ENCODE measurements at places on chromosomes 4 and X.

DNA sequence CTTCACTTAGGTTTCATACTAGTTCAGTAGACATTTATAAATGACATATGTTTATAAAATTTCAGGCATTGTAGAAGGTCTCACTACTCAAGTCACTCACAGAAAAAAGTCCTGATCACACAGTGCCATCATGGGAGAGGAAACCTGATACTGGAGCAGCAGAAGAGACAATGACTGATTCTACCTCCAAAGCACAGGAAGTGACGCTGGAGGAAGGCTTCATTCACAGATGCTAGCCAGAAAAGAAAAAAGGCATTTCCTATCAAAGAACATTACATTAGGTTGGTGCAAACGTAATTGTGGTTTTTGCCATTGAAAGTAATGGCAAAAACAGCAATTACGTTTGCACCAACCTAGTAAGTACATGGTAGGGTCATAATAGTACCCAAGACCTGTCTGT lies 79.5 kb downstream of the RASGEF1B start:
- no peak for DNase-seq

DNA sequence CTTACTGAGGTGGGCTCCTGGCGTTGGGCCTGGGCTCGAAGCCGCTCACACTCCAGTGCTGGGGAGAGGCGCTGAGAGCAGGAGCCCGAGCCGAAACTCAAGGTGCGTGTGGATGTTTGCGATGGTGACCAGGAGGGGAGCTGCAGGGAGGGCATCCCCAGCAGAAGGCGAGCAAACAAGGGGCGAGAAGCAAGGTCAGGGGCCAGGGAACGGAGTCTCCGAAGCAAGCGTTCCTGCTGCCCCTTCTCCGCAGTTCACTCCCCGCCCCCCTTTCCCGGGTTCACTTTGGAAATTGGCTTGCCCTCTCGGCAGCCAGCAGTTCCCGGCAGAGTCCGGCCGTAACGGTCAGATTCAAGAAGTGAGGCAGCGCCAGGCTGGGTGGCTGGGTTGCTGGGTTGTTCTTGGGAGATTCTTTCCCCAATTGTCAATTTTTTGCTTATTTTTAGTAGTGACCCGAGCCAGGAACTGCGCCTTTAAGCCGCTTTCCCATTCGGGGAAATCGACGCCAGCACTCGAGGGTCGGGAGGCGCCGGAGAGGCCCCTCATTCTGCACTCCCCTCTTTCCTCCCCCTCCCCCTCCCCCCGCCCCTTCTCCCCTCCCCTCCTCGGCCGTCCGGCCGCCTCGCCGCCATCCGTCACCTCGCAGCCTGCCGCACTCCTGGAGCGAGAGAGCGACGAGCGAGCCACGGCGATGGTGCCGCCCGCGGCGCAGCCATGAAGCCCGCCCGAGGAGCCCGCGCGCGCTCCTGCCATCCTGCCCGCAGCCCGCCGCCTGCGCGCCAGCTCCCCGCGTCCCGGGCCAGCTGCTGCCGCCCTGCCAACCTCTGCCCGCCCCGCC lies at the start of gene FRMPD3:
TSS of gene FRMPD3 (plus strand) at position 655 of the 838 bp plus-strand sequence. CDS start 76,937 bp downstream, outside the sequence.
- DNase-seq: no peak

- no peak for DNase-seq
Observed at GRCh38 chr4:13378973-13379759, 105.0 kb downstream of the RAB28 start.

- no peak for DNase-seq
Observed at GRCh38 chrX:14712096-14712495, 160.8 kb downstream of the FANCB start.

GRCh38 chr4:123807866-123808265 lies 411.3 kb downstream of the SPRY1 start:
- DNase-seq: no peak

DNA sequence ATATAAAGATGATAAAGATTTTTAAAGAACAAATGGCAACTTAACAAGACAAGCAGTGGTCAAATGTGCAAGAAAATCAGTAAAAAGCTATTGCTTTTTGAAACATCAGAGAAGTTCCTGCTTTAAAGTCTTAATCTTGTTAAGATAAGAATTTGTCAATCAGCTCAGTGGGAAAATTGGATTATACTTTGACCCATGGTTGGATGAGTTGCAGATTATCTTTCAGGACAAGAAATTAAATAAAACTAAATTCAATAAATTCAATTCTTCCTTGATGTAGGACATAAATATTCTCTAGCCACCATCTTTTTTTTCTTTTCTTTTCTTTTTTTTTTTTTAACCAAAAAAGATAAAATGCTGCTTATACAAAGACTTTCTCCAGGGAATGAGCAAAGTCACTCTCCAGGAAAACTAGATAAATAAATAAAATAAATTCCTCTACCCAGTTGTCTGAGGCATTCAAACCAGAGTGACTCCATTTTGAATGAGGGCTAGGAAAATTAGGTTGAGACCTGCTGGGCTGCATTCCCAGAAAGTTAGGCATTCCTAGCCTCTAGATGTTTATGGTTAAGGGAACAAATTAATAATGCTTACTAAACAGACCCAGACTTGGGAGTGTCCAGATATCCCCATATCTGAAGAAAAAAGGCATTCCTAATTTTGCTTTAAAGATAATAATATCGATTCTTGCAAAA lies 211.2 kb downstream of the SNCA start:
- no peak for DNase-seq

DNA sequence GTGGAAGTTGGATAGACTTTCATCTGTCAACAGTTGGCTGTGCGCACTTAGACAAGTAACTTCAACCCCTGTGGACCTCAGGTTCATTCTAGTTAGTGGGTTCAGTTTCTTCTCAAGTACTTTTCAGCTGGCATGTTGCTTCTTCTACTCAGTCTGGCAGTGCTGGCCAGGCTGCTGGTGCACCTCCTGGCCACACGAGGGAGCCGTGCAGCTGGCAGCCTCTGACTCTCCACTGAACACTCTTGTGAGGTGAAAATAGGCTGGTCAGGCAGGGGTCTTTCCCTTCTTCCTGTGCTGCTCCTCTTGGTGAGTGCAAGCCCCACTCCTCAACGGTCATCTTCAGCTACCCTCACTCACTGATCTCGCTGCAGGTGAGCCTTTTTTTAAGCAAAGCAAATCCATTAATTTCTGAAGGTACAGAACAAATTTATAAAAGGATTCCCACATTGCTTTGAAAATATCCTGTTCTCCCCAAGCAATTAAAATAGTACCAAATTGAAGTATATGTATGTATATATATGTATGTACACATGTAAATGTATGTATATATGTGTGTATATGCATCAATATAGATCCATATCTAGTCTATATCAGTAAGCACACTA lies 30.6 kb downstream of the LONRF3 start:
- peak; percentile 28 for DNase-seq

- DNase-seq: no peak
Observed at GRCh38 chr4:21960793-21961192, 12.2 kb upstream of the KCNIP4 start.

- no peak for DNase-seq
Observed at GRCh38 chr4:24927049-24927448, 14.2 kb upstream of the CCDC149 start.

GRCh38 chr4:107996949-107997788 lies 7.5 kb downstream of the HADH start:
- DNase-seq: no peak

- no peak for DNase-seq
Observed at GRCh38 chr4:17915439-17915838, 104.7 kb downstream of the NCAPG start.

DNA sequence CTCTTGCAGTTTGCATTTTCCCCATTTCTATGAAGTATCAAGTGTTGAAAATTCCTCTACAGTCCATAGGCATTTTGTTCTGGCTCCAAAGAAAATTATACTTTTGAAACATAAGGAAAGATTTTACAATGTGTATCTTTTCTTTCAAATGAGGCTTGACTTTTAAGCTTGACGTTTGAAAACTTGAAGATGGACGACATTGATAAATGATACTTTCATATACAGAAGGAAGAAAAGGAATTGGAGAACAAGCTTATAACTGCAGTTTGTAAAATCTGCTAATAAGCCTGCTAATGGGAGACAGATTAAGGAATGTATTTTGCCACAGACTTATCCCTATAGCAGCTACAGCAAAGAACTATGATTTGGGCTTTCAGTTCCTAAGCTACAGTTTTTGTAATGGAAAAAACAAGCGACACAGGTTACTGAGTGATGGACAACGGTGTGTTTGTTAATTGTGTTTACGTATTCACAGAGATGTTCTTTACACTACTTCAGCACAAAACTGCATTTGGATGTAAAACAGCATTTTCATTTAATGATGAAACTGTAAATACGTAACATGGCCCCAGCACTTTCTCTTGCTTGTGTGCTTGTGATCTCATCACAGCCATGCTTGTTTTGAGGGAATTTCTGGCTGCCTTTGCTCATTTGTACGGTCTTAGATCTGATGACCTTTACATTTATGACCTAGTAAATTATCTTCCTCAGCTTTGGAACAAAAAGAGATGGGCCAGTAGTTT lies 83.2 kb upstream of the FAT1 start:
- no peak for DNase-seq

DNA sequence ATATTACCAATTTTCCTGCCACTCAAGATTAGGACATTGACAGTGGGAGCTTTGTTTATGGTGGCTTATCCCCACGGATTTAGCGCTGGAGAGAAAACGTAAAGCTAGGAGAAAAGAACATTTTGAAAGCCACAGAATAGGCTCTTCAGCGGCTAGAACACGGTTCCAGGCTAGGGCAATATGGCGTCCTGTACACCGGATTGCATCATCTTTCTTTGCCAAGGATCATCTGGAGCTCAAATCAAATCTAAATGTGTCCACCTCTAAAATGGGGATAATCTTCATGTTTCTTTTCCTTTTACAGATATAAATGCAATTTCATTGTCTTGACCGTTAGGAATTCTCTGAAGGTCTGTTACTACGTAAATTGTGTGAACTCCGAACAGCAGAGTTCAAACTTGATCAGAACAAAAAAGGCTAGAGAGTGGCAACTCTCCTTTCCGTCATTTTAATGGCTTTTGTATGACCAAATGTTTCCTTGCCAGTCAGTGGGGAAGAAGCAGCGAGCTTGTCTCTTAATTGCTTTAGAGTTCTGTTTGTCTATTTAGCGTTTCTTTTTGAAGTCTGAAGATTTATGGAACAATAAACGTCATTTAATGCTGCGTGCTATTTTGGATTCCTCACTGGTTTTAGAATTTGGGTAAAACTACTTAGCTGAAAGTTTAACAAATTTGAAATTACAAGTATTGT lies 2.6 kb upstream of the WWC2 start:
- no peak for DNase-seq

DNA sequence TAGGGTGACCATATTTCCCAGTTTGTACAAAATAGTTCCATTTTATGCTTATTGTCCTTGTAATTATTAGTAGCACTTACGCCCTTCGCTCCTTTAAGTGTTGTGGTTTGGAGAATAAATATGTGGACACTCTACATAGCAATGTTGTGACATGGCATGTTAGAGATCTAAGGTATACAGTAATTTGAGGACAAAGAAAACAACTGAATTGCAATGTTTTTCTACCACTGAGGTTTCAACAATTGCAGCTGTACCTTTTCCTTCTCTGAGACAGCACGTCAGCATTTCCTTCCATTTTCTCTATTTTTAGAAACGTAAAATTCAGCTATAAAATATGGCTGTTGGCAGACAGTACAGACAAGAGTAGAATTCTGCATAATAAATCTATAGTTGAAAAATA lies 323.1 kb downstream of the MAPK10 start:
- no peak for DNase-seq

- no peak for DNase-seq
Observed at GRCh38 chr4:132839070-132839469, 310.0 kb upstream of the PCDH10 start.

DNA sequence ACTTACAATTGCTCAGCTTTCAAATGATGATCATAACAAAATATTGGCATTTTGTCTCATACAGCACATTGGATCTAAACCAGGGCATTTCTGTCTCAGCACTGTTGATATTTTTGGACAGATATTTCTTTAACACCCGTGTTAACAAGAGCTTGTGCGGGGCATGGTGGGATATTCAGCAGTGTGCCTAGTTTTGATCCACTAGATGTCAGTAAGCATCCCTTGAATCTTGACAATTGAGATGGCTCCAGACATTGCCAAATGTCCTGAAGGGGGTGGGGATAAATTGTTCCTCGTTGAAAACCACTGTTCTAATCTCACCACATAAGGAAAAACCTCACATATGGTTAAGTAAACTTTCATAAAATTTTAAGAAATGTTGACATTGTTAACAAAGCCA lies 806.3 kb downstream of the STIM2 start:
- no peak for DNase-seq

DNA sequence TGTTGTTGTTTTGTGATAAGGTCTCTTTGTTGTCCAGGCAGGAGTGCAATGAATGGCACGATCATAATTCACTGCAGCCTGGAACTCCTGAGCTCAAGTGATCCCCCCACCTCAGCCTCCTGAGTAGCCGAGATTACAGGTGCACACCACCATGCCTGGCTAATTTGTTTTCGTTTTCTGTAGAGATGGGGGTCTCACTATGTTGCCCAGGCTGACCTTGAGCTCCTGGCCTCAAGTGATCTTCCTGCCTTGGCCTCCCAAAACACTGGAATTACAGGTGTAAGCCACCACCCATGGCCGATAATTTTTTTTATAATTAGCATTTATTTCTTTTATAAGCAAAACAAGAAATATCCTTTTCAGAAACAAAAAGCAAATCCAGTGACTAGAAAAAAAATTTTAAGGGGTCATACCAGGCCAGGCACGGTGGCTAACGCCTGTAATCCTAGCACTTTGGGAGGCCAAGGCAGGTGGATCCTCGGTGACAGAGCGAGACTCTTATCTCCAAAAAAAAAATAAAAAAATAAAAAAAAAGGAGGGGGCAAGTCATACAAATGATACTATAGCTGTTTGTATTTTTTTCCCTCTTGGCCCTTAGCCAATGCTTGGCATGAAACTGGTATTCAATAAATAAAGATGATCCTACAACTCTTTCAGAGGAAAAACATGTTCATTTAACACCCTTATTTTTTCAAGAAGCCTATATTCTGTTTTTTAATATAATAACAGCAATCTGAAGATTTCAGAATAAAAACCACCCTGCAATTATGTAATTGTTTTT lies 3.4 kb downstream of the PLAC8 start:
- DNase-seq: no peak

GRCh38 chr4:127623797-127624083 lies 9.0 kb upstream of the INTU start:
- peak; percentile 2 for DNase-seq

- no peak for DNase-seq
Observed at GRCh38 chrX:74613370-74614092, 893 bp downstream of the RLIM start.

Data from stimulated activated CD4-positive, alpha-beta T cell treated with anti-CD3 and anti-CD28 coated beads, Interleukin-4, amount 100 ng/mL, for 4 hours (primary cell).